ENCODE measurements at places on chromosomes 5 and 9.

GRCh38 chr5:169647566-169647965, 10.5 kb downstream of the DOCK2 start:
- DNase-seq: no peak

DNA sequence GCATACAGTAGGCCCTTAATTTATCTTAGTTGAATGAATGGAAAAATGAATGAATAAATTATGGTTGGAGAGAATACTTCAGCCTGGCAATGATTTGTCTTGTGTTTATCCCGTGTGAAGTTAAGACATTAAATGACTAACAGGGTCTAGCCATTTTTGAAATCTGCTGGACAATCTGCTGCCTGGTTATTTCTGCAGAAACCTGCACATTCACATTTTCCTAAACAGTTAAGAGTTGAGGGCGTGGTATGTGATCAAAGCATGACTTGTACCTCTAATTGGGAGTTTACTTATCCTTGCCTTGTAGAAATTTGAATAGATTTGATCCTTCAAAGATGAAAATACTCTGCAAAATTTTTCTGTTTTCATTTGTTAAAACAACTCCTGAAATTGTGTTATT, 34.6 kb upstream of the NDFIP1 start:
- no peak for DNase-seq

- DNase-seq: no peak
Observed at GRCh38 chr5:150279330-150280020, 10.1 kb downstream of the CAMK2A start.

DNA sequence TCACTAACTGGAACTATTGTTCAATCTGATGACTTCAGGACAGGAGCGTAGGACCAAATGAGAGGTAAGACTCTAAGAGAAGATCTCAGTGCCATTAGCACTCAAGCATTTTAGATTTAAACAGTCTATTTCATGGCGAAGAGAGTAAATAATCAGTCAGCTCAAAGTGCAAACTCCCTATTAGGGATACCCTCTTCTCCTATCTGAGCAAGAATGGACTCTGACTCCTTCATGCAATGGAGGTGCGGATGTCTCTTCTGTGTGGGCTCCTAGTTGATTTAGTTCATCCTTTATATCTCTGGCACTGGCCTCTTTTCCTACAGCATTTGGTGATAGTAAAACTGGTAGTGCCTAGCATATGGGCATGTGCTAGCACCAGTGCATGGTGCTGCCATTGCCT, 144.6 kb downstream of the SMC2 start:
- DNase-seq: no peak

DNA sequence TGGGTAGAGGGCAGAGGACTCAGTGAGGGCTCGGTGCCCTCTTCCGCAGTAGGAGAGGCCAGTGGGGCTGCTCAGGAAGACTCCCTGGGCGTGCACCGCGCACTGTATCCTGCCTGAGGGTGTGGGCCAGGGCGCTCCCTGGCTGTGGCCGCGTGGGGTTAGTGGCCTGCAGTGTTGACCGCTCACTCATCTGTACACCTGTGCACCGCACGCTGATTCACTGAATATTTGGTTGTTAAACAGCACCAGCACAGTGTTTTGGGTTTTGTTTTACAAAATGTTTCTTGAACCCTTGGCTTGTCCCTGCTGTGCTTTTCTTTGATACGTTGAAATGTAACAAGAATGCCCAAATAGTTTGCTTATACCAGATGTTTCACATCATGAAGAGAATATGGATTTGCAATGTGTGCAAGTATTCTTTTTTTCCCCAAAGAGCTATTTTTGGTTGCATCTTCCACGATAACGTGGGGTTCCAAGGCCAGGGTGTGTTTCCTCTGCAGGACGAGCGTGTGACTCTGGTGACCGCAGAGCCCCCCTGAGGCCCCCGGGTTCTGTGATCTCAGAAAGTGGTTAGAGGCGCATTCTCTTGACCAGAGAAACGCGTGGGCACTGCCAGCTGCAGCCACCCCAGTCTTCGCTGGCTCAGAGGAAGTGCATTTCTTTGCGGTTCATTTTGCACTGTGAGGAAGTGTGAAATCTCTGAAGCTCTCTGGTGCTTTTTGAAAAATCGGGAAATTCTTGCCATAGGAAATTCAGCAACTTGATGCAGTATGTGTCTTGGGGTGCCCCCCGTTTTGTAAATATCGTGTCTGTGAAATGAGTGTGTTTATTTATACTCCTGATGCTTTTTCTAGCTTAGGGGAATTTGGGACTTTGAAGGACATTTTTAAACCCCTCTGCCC, 46.9 kb downstream of the AHRR start:
- DNase-seq: no peak

GRCh38 chr5:116361171-116361967, 213.3 kb downstream of the SEMA6A start:
- DNase-seq: no peak
